H9 (cell line): ENCODE measurements at places on chromosomes 11 and 22.

GRCh38 chr11:128210148-128210940 lies 377.0 kb downstream of the ETS1 start:
- no peaks in the 10 kb centered on the region; the same call in 1 of the 2 replicates for H3K27me3 ChIP-seq
- no peak overlapping the region for H3K4me3 ChIP-seq
- peak; percentile 53 for DNase-seq
- H3K4me1 ChIP-seq, result peaks cover 2% of the 10 kb centered on the region

- no peaks in the 10 kb centered on the region; the same call in 2 of the 3 replicates for H3K36me3 ChIP-seq
- no peak overlapping the region for H3K27ac ChIP-seq
- H3K27me3 ChIP-seq, result no peaks in the 10 kb centered on the region
Observed at GRCh38 chr22:23752090-23752691, 1.3 kb upstream of the ZNF70 start.

DNA sequence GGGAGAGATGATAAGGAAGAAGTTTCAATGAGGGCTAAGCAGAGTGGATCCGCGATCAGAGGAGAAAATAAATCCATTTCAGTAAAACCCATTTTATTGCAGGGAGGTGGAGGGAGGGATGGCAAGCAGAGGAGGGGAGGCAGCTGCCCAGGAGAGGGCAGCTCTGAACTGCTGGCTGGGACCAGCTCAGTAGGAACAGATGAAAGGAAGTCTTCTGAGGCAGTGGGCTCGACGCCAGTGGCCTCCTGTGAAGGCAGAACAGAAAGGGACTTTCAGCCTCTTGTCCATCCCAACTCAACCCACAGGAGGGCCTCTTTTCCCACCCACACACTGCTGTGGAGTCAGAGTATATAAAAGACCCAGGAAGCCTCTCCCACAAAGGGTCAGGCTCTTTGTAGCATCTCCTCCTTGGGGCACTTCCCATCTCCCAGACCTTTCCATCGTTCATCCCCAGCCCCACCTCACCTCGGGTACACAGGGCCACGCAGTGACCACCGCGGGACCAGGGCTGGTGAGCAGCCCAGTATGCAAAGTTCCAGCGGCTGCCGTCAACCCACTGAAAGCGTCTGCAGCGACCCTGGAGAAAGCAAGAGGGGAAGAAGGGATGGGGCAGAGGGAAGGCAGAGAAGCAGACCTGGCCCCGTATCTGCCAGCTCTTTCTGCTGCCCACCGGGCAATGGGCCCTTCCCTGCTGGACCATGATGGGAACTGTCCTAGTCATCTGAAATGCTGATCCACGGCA lies 3.0 kb downstream of the PRG2 start:
- H3K36me3 ChIP-seq, result no peaks in the 10 kb centered on the region
- no peaks in the 10 kb centered on the region; the same call in 1 of the 2 replicates for H3K27me3 ChIP-seq
- no peak for DNase-seq
- H3K4me3 ChIP-seq, result no peak overlapping the region
- no peaks in the 10 kb centered on the region for H3K4me1 ChIP-seq

GRCh38 chr22:35961480-35962295 lies 66.9 kb downstream of the RBFOX2 start:
- peak overlapping the region; percentile 81 for H3K27ac ChIP-seq
- H3K36me3 ChIP-seq, result no peaks in the 10 kb centered on the region
- H3K4me1 ChIP-seq, result peaks cover 11% of the 10 kb centered on the region; the same call in 1 of the 2 replicates

DNA sequence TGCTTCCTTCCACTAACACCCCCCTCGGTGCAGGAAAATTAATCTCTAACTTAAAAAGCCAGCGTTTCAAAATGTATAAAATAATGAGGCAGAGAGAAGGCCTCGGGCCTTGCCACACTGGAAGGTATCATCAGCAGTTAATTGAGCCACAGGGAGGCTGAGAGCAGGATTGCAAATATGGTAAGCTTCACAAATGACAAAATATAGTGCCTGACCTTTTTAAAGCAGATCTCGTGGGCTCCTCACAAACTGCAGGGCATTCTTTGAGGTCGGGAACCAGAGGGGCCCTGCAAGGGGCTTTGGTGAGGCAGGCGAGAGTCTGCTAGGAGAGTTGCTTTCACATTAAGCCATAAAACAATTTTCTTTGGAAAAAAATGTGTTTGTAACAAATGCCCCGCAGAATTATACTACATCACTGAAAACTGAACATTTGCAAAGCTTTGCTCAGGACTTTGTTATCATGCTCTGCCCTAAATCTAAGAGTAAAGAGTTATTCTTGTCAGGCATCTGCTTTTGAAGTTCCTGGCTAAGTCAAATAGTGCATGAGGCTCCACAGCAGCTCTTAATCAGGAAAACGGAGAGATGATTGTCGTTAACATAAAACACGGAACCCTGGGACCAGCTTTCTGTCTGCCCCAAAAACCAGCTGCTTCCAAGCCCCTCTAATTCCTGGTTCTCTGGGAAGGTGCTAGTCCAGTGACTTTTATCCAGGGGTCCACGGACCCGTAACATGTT lies 61.4 kb upstream of the SYT13 start:
- H3K27ac ChIP-seq, result no peak overlapping the region
- peak overlapping the region; percentile 6; the same call in 1 of the 3 replicates for H3K4me3 ChIP-seq
- no peak for DNase-seq
- no peaks in the 10 kb centered on the region for H3K27me3 ChIP-seq

DNA sequence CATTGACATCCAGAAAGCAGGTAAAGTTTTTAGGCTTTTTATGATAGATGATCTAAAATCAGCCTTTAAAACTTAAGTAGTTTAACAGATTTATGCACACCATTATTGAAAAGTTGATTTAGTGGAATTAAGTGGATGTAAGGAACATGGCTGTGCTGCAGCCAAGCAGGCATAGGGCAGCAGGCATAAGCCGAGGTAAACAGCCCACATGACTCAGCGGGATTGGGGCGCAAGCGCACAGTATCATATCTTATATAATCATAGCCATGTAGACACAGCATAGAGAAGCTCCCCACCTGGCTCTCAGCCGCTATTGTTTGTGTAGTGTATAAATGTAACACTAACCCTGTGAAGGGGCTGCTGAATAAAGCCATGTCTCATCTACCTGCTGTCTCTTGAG lies 157.5 kb downstream of the WNT11 start:
- DNase-seq, result no peak
- peaks cover 53% of the 10 kb centered on the region for H3K36me3 ChIP-seq
- H3K4me3 ChIP-seq, result no peak overlapping the region
- no peaks in the 10 kb centered on the region for H3K4me1 ChIP-seq
- H3K27ac ChIP-seq, result no peak overlapping the region

DNA sequence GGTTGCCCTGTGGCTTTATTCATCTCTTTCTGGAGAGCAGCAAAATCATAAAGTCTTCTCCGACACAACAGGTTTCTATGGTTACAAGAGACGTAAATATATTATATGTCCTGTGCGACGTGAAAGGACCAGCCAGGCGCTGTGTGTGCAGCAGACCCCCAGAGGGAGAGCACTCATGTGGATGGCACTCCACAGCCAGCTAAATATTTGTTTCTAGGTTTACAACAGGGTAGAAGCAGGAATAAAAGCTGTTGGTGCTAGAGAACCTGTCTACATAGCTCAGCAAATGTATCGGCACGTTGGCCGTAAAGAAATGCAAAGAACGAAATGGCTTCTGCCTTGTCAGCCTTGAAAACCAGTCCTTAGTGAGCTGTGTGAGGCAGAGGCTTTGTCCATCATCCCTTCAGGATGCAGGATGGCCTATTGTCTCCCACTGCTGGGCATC lies 133.8 kb upstream of the PITPNB start:
- DNase-seq, result no peak
- H3K27me3 ChIP-seq, result no peaks in the 10 kb centered on the region
- H3K4me3 ChIP-seq, result no peak overlapping the region
- no peaks in the 10 kb centered on the region for H3K36me3 ChIP-seq

DNA sequence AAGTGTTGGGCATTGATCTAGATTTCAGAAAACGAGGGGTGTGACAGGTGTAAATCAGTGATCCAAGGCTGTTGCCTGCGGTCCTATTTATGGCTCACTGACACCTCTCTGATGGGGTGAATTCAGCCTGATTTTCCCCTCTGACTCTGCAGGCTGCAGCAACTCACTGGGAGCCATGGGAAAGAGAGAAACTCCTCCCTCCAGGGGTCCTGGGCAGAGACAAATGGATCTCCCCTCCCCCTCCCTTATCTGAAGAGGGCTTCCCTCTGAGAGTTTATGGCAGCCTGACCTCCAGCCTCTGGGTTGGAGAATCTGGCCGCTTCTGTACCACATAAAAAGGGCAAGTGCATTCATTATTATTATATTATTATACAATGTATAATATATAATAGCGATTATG lies 1.8 kb upstream of the PKNOX2 start:
- H3K27me3 ChIP-seq, result peaks cover 23% of the 10 kb centered on the region
- H3K36me3 ChIP-seq, result no peaks in the 10 kb centered on the region; the same call in 1 of the 2 replicates
- H3K4me1 ChIP-seq, result peaks cover 6% of the 10 kb centered on the region; the same call in 1 of the 2 replicates
- no peak overlapping the region for H3K27ac ChIP-seq
- DNase-seq, result no peak

- H3K4me1 ChIP-seq, result peaks cover 2% of the 10 kb centered on the region; the same call in 1 of the 2 replicates
- no peaks in the 10 kb centered on the region for H3K27me3 ChIP-seq
- H3K4me3 ChIP-seq, result no peak overlapping the region
- no peak for DNase-seq
- peaks cover 6% of the 10 kb centered on the region for H3K36me3 ChIP-seq
- no peak overlapping the region for H3K27ac ChIP-seq
Observed at GRCh38 chr22:27251563-27251962, 550.0 kb downstream of the MN1 start.

DNA sequence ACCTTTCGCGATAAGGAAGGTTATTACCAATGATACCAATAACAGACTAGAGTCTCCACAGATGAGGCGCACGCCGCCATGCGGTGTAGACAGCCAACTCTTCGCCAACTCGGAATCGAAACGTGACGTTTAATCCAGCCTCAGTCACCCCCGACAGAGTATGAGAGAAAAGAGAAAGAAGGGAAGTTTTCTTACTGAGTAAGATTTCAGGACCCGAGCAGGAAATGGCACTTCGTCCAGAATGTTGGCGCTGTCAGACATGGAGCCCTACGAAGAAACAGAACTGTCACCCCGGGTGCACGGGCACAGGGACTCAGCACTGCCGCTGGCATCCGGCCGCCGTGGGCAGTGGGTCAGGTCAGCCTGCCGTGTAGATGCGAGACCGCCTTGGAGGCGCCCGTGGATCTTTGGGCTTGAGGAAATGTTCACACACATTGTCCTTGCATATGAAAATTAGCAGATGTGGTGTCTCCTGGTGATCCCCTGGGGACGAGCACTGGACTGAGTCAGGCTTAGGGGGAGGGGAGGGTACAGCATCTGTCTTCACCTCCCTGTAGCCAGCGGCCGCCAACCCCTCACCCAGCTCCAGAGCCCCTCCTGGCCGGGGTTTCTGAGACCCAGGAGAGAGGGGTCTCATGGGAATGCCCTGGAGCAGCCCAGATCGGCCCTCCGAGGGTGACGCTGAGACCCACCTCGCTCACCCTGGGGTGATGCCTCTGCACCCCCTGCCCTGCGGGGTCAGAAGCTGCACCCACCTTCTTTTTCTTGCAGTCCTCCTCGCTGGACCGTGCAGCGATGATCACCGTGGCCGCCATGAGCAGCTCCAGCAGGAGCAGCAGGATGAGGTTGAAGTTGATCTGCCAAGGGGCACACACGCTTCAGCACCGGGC lies 8.3 kb downstream of the MLC1 start:
- no peaks in the 10 kb centered on the region for H3K36me3 ChIP-seq
- H3K4me1 ChIP-seq, result no peaks in the 10 kb centered on the region
- no peak for DNase-seq
- H3K27me3 ChIP-seq, result no peaks in the 10 kb centered on the region
- no peak overlapping the region for H3K27ac ChIP-seq
